ENCODE measurements at places on chromosomes 5 and 9. TPM values are rescaled to one million over a fixed set of nuclear protein-coding genes. Genes with fewer than 3 reads are reported as not detected.

LYRM7 gene
- total RNA-seq, result 65.3 TPM

AIF1L gene
- total RNA-seq, result 0.08 TPM

AMBP gene
- total RNA-seq, result not detected

SEMA4D gene
- total RNA-seq, result 0.91 TPM

PTPN3 gene
- total RNA-seq, result 1.2 TPM

EGR1 gene
- 66.9 TPM for total RNA-seq

AGPAT2 gene
- 45.6 TPM for total RNA-seq

All from epithelial cell of alveolus of lung (primary cell).